Calu3 (cell line): ENCODE measurements at places on chromosomes 12 and 14.

- no peak for DNase-seq
Observed at GRCh38 chr14:84704601-84705000, 825.3 kb upstream of the FLRT2 start.

GRCh38 chr14:75578102-75578785 is at the start of gene FLVCR2:
Gene FLVCR2, plus strand, starts transcription at chr14:75578620. Its CDS starts 353 bp downstream, at chr14:75578973.
- DNase-seq: peak; percentile 72

DNA sequence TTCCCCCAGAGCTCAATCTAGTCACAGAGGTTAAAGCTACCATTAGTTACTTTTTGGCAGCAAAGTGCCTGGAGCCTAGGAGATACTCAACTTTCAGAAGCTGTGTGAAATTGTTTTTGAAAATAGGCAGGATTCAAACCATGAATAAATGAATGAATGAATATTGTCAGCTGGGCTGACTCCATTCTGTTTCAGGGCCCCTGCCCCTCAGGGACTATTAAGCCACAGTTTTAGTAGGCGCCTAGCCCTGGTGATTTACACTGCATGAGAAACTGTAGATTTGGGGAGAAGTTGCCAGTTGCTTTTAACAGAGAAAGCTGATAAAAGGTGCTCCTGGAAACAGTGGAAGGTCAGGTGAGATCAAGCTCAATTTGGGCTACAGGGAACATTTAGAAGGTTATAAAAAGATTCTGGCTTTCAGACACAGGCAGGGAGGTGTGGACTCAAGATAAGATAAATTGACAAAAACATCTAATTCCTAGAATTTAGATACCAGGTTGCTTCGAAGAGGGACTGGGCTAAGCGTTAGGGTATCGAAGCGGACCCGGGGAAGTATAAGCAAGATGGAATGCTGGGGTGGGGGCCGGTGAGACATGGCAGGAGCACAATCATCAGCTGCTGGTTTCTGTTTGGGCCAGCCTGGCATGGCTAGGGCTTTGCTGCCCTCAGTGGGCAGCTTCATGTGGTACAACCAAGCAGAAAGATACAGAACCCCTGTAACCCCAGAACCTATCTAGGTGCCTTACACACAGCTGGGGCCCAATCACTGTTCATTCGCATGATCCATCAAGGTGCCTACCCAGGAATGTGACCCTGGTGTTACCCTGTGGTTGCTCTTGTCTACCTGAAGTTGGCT is 14.9 kb upstream of the CELA1 start:
- no peak for DNase-seq

DNA sequence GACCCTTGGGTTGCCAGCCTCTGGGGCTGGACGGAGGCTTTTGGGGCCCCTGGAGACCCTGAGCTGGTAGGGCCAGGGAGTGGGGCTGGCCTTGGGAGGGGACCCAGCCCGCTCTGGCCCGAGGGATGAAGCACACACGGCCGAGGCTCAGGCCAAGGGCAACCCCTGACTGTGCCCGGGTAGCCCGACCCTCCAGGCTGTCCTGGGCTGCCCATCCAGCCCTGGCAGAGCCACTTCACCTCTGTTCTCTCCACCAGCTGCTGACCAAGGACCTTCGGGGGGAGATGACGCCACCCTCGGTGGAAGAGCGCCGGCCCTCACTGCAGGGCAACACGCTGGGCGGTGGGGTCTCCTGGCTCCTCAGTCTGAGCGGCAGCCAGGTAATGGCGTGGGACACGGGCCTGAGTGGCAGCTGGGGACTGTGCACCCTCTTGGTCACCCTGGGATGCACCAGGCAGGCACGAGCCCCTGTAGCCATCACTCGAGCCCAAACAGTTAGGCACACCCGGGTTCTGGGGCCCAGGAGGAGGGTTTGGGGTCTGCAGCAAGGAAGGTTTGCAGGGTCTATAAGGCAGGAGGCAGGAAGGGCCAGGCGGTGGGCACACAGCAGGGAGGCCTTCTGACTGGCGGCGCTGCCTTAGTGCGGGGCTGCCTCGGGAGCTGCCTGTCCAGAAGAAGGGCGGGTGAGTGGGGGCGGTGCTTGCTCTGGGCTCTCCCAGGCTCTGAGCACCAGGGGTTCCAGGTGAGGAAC is 19.7 kb downstream of the ASPG start:
- peak; percentile 6 for DNase-seq

- peak; percentile 14 for DNase-seq
Observed at GRCh38 chr12:86186449-86186848, 69.7 kb downstream of the MGAT4C start.

DNA sequence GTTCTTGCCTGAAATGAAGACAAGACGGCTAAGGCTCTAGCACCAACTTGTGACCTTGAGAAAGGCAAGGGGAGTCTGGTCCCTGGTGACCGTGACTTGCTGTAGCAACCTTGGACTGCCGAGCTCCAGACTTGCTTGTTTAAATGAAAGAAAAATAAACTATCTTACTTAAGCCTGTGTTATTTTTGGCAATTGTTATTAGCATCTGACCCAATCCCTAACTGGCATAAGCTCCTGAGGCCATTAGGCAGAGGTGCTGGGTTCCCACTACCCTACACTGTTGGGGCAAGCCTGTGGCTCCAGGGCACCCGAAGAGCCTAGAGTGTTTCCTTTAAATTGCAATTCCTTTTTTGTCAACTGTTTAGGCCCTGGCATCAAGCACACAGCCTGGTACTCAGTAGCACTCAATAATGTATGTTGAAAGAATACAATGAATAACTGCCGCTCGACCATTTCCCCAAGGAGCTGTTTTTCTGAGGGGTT is 106.9 kb upstream of the HIF1A start:
- DNase-seq: no peak

- DNase-seq: no peak
Observed at GRCh38 chr12:3897371-3897971, 24.3 kb upstream of the PARP11 start.

- DNase-seq: no peak
Observed at GRCh38 chr12:20269337-20270067, 98.8 kb upstream of the PDE3A start.

- DNase-seq: peak; percentile 20
Observed at GRCh38 chr12:82383930-82384552, 25.7 kb downstream of the METTL25 start.

DNA sequence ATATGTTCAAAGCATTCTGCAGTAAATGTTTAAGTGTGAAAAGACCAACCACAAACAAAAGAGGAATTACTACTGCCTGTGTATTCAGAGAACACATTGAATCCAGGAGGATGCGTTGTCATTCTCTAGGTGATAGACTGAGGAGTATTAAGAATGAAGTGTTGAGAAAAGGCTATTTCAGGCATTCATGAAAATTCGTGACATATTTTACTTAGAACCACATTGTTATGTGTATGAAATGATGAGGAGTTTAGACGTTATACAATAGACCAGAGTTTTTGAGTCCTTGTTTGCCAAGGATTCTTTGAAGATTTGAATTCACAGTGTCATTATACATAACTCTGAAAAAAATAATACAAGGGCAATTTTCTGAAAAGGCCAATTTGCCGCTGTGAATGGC is 251.8 kb downstream of the CCDC91 start:
- DNase-seq: no peak
